Activated naive CD4-positive, alpha-beta T cell treated with anti-CD3 and anti-CD28 coated beads, Interleukin-2, amount 50 U/mL, for 16 hours (primary cell): ENCODE measurements at places on chromosomes 12 and 14.

- DNase-seq: no peak
Observed at GRCh38 chr12:111664961-111665865, 20.5 kb downstream of the BRAP start.

GRCh38 chr12:123529686-123530085, 3.8 kb downstream of the RILPL1 start:
- DNase-seq: no peak

GRCh38 chr12:47415054-47415453, 290.8 kb downstream of the RPAP3 start:
- DNase-seq: no peak

DNA sequence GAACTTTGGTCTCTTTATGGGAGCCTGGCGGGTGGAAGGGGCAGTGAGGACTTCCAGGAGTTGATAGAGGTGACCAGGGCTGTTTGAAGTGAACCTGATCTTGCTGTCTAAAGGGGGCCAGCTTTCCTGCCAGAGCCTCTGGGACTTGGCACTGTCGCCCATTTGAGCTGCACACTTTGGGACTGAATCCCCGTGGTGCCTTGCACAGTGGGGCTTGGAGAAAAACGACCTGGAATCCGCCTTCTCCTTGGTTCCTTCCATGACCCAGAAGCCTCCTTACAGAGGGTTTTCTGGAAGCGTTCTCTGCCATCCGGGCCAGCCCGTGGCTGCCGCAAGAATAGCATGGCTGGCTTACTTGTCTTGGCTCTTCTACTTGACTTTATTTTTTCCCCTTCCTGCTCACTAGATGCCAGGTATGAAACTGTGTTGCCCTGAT, 2.0 kb downstream of the RFLNA start:
- no peak for DNase-seq

DNA sequence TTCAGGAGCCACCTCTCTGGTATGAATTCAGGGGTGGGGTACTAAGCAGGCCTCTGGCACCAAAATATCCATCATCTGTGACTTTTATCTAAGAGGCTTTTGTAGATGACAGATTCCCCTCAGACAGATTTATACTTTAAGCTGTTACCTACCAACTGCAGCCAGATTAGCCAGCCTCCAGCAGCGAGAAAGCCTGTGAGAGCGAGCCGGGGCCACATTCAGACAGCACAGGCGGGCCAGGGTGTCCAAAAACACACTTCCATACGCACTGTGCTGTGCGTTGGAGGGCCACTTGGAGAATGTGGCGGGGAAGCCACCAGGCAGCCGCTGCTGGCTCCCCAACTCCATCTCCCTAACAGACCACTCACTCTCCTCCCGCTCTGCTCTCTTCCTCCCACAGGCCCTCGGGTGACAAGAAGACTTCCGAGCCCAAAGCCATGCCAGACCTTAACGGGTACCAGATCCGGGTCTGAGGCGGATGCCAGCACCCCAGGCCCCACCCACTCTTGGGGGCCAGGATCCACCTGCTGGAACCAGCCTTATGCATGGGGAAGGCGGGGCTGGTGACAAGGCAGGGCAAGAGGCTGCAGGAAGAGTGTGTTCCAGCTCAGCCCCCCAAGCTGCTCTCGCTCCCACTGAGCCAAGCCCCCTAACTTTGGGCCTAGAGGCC, 17.4 kb downstream of the VASH1 start:
- DNase-seq: no peak

DNA sequence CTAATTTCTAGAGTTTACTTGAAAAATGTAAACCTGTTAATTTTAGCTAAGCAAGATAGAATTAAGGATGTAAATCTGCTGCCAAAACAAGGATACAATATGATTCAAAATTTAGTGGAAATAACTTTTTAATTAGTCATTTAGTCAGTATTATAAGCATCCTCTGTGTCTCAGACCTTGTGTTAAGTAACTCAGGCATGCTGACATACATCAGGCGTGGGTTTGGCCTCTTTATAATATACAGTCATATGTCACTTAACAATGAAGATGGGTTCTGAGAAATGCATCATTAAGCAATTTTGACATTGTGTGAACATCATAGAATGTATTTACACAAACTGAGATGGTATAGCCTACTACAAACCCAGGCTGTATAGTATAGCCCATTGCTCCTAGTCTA, 386.9 kb downstream of the ZFP36L1 start:
- DNase-seq: no peak

DNA sequence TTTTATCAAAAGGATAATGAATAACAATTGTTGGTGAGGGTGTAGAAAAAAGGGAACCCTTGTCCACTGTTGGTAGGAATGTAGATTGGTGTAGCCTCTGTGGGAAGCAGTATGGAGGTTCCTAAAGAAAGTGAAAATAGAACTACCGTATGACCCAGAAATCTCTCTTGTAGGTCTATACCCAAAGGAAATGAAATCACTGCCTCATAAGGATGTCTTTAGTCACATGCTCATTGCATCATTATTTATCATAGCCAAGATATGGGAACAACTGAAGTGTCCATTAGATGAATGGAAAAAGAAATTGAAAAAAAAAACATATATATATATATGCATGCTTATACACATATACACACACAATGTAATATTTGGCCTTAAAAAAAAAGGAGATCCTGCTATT, 158.8 kb upstream of the NPAS3 start:
- no peak for DNase-seq

DNA sequence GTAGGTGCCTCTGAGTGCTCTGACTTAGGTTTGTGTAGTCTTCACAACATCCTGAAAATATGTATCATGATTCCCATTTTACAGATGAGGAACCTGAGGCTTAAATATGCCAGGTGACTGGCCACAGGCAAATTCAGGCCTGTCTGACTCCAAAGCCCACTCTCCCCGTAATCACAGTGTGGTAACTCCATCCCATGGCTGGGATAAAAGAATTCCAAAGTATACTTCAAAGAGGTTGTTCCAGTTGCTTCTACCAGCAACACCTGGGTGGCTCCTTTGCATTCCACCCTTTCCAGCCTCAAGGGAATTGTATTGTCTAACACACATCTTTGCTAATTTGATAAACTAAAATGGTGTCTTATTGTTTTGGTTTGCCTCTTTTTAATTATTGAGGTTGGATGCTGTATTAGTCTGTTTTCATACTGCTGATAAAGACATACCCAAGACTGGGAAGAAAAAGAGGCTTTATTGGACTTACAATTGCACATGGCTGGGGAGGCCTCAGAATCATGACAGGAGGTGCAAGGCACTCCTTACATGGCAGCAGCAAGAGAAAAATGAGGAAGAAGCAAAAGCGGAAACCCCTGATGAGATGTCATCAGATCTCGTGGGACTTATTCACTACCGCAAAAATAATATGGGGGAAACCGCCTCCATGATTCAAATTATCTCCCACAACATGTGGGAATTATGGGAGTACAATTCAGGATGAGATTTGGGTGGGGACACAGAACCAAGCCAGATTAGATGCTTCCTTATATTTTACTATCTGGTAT, 9.9 kb upstream of the CHST11 start:
- DNase-seq: no peak

GRCh38 chr12:30896461-30896860, 30.1 kb upstream of the TSPAN11 start:
- DNase-seq: no peak

- DNase-seq: no peak
Observed at GRCh38 chr14:80872645-80873044, 68.9 kb downstream of the CEP128 start.

DNA sequence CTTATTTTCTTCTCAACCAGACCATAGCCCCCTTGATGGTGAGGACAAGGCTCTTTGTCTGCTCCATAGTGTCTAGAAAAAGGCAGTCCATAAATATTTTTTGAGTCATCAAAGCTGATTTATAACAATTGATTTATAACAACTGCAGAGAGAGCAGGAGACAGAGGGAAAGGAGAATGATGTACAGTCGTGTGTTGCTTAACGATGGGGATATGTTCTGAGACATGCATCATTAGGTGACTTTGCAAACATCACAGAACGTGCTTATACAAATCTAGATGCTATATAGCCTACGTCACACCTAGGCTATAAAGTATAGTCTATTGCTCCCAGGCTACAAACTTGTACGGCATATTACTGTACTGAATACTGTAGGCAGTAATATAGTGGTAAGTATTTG, 143.3 kb downstream of the NTF3 start:
- DNase-seq: no peak

GRCh38 chr12:108907839-108908351, 28.0 kb downstream of the DAO start:
- no peak for DNase-seq

DNA sequence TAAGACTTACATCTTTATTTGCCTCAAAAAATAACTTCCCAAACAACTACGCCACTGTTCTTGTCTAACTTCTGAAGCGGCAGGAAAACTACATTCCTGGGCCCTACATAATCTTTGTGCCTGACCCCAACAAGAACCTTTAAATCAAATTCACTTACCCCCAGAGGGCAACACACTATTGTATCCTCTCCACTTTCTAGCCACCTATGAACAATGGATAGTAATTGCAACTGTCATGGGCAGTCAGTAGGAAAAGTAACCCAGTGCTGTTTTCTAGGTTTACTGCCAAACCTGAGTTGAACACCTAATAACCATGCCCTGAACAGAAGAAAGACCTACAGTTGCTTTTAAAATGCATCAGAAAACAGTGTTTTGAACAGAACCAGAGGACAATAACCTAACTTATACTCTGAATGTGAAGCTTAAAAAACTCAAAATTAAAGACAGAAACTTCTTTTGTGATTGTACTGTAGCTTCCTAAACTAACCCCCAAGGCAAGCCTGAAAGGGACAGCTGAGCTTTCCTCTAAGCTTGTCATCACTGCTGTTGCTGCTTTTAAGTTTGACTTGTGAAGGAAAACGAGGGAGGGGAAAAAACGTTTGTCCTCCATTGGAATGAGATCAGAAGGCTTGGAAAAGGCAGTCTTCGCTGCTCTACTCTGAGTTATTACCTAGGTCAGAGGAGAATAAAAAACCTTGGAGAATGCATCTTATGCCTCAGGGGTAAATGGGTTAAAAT, 195.7 kb downstream of the SOX5 start:
- no peak for DNase-seq

DNA sequence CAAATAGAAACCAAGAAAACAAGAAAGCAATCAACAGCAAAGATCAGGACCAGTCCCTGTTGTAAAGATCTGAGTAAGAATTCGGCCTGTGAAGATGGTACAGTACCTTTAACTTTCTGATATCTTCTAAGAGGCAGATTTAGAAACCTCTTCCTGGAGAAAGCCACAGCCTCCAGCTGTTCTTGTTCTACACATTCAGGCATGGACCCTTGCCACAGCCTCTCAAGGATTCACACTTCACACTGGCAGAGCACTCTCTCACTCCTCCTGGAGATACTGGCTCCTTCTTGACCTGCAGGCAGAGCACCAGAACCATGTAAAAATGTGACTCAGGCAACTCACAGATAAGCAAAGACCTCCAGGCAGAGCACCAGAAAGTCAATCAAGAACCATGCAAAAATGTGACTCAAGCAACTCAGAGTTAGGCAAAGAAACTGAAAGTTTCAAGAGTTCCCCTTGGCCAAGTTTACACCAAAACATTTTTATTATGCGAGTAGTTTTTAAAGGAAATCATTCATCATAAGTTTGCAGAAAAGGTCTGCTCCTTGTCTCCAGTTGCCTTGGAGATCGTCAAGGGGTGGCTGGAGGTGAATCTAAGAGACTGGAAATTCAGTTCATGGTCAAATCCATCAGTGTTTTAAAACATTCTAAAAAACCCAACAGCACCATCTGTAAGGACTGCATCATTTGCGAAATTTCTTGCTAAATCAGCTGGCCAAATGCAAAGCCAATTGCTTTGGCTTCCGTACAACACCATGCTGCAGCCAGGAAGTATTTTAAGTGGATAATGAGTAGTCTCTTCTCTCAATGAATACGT, 119.3 kb upstream of the MDM1 start:
- DNase-seq: peak; percentile 34

DNA sequence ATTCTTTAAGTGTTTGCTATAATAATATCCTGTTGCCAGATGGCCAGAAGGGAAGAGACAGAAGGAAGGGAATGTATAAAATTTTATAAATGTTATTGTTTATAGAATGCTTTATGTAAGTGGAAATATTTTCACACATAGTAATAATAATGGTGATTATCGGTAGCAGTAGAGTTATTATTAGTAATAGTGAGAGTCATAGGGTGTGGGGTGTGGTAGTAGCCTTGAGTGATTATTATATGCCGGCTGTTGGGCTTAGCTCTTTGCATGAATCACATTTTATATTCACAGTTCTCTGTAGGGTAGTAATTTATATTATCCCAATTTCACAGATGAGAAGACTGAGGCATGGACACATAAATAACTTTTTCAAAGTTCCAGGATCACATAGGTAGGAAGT, 391.4 kb downstream of the C12orf75 start:
- no peak for DNase-seq

DNA sequence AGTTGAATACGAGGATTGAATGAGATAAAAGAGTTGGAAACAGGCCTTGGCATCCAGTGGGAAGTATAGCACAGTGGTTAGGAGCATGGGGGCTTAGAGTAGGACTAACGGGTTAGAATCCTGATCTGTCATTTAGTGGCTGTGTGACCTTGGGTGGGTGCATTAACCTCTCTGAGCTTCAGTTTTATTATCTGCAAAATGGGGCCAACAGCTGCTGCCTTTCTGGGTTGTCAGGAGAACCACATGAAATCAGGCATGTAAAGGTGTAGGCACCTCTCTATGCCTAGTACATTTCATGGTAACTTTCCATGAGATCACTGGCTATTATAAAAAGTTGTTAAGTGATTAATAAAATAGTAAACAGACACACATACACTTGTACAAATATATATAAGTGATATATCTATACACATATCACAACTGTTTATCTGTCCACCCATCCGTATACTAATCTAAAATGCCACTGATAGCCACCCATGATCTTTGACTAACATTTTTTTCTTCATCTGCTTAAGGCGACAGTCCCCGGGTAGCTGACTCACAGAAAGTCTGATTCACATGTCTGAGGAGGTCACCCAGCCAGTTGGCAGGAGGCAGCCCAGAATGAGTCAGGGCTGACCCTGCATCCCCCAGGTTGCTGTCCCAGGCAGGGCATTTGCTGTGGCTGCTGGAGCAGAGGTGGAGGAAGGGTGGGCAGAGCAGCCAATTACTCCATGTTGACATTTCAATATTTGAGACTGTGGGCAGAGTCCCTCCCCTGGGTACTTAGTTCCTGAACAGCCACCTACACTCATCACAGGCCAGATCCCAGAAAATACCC, 125.6 kb upstream of the NOS1 start:
- DNase-seq: no peak

- DNase-seq: no peak
Observed at GRCh38 chr14:64993266-64993930, 6.7 kb downstream of the FNTB start.

DNA sequence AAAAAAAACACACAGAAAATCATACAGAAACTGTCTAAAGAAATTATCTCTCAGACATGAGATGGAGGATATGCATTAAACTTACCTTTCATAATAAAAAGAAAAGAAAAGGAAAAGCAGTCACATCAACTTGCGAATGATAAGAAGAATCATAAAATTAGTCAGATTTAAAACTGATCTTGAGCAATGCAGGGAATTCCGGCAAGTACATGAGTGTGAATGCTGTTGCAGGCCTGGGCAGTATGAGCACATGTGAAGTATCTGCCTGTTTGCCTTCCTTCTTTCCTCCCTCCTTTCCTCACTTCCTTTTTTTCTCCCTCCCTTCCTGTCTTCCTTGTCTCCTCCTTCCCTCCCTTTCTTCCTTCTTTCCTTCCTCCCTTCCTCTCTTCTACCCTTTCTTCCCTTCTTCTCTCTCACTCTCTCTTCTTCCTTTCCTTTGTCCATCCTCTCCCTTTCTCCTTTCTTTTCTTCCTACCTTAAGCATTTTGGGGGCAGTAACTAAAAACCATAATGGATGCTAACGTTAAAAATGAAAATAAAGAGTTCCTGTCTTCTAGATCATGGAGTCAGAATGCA, 38.5 kb upstream of the SLC6A15 start:
- DNase-seq: no peak

GRCh38 chr12:31631023-31631724, 28.3 kb upstream of the ETFBKMT start:
- DNase-seq: no peak
